ENCODE measurements at places on chromosomes 2 and 18.

DNA sequence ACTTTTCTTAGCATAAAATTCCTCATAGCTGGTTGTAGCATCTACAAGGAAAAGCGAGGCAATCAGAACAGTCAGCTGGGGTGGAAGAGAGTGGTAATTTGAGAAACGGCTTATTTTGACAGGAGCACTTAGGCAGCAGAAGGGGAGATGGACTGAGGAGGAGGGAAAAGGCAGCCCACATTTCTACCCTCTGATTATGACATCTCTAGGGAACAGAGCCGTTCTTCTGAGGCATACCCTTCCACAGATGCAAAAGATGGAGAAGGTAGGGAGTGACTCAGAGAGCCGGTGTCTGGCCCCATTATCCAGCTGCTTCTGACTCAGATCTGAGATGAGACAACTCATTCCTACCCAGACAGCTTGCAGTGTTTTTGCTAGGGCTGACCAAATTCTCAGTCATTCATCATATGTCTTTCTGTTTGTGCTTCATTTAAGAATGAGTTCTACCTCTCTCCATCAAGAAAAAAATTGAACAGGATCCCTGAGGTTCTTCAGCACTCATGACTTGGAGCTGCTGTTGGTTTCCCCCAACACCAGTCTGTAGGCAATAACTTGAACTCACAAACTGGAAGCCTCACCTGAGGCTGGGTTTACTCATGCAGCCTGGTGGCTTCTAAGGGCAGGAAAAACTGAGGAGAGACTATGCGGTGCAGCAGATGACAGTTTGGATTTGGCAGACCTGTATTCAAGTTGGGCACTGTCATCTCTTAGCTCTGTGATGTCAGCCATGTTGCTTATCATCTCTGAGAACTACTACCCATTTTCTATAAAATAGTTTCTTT lies 15.9 kb upstream of the SEC11C start:
- no peak for DNase-seq

DNA sequence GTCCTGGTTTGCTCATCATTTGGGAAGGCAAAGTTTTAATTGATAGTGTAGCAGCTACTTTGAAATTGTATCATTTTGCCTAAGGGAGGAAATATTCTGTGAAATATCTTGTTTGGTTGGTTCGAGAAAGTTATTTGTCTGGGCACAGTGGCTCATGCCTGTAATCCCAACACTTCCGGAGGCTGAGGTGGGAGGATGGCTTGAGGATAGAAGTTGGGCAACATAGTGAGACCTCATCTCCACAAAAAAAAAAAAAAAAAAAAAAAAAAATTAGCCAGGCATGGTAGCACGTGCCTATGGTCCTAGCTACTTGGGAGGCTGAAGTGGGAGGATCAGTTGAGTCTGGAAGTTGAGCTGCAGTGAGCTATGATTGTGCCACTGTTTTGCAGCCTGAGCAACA lies 3.1 kb upstream of the ADGRF3 start:
- no peak for DNase-seq

DNA sequence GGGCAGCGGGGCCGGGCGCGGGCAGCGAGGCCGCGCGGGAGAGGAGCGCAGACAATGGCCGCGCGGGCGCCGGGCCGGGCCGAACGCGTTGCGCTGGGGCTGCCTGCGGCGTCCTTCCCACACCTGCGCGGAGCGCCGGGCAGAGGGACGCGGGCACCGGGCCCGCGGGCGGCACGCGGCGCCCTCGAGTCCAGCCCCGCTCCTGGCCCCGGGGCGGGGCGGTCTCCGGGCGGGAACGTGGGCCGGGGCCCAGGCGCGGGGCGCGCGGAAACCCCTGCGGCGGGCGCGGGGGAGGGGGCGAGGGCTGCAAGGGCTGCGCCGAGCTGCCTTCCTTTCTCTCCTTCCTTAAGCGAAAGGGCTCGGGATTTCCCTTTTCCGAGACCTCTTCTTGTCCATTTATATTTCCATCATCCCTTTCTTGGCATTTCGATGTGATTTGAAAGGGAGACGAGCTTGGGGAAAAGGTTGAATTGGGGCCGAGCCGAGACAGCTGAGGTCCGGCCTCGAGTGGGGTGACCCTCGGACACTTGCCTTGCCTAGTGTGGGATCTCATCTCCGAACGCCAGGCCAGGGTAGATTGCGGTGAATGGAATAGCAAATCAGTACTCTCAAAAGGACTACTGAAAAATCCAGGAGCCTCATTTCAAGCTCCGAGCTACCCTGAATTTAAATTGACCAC lies 676 bp downstream of the KLHL23 start:
- no peak for DNase-seq

DNA sequence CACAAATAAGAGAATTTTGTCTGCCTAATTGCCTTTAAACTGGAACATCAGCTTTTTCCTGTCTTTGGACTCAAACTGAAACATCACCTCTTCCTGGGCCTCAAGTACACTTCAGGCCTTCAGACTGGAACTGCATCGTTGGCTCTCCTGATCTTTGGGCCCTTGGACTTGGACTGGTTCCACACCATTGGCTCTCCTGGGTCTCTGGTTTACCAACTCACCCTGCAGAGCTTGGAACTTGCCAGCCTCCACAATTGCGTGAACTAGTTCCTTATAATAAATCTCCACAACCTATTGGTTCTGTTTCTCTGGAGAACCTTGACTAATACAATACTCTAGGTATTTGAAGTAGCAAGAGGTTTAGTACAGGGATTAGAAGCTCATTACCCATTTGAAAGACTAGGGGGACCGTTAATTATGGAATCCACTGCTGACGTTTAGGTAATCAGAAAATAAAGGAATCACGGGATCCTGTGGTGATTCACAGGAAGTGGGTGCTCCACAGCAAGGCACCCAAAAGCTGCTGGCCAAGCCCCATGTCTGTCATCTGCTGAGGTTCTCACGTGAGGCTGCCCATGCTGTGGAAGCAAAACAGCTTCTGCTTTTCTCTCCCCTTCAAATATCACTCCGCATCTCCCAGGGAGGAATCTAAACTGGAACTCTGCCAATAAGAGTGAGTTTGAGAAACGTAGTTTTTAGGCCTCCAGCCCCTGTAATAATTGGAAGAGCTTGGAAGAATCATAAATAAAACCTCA lies 20.0 kb upstream of the SGPP2 start:
- DNase-seq, result no peak

- no peak for DNase-seq
Observed at GRCh38 chr18:43651057-43651456, 373.8 kb upstream of the SYT4 start.

DNA sequence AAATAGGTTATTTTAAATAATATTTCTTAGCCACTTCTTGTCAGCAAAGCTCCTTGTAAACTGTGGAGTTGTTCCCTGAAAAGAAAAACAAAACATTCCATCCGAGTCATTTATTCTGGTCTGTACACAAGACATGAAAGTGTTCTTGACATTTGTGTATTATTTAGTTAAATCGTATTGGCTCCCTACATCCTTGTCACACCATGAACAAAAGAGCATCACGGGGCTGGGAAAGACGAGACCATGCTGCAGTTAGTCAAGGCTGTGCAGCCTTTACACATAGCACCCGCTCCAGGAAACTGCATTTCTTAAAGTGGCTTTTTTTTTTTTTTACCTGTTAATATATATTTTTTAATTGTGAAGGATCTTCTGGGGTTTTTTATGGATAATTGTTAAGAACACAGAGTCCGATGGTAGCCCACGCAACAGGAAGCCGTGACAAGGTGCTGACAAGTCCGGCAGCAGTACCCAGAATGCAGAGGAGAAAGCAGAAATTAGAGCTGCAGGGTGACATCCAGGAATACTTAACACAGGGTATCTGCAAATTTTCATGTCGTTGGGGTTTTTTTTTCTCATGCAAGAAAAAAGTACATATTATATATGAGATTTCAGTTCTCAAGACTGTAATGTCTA lies 588.4 kb downstream of the ARHGAP15 start:
- DNase-seq, result no peak

GRCh38 chr18:31241425-31241824 lies 76.5 kb upstream of the DSG1 start:
- no peak for DNase-seq

DNA sequence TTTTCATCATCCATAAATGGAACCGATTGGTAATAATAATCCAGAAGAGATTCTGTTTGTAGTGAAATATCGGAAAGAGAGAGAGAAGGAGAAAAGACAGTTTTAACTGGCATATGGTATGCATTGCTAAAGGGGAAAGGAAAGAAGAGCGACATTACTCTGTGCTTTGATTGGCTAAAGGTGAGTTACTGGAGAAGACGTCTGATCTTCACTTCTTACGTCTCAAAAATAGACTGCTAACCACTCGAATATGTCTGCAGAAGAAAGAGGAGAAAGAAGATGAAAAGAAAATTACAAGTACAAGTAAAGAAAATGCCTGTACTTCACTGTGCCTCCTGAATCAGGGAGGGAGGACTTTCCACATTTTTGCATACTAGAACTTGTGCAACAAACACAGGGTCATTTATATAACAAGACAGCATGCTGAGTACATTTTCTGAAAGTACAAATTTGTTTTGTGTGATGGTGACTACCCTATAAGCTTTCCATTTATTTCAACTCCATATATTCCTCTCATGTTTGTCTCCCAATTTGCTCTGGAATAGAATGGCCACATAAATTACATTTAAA lies 787.2 kb downstream of the RNF144A start:
- DNase-seq, result no peak
